ENCODE measurements at places on chromosomes 3 and 15.

DNA sequence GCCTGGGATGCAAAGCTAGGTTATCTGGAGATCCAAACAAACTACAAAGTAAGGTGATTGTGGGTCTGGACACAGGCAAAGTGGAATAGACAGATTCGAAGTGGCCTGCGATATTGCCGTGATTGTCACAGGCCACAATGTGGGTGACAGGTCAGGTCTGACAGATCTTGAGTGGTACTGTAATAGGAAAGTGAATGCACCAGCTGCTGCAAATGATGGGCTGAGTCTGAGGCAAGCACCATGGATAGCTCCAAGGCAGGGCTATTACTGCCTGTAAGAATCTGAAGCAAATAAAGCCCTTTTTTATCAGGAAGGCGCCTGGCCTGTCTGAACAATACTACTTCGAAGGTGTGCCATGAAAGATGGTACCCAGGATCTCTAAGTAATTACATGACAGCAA, 10.0 kb downstream of the ARMC8 start:
- no peak for DNase-seq

DNA sequence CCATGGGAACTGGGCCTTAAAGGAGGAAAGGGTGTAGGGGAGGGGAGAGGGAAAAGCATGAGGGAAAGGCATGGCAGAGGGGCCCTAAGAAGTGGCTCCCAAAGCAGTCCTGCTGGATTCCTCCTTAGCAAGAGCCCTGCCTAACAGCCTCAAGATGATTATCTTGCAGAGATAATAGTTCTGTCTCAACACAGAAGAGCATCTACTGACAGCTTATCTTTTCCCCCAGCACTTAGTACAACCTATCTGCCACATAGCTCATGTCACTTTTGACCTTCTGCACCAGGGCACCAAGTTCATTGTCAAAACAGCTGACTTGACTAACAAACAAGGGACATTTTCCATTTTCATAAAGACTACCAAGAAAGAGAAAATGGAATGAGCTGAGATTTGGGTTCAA, 86.3 kb downstream of the ANP32A start:
- no peak for DNase-seq

DNA sequence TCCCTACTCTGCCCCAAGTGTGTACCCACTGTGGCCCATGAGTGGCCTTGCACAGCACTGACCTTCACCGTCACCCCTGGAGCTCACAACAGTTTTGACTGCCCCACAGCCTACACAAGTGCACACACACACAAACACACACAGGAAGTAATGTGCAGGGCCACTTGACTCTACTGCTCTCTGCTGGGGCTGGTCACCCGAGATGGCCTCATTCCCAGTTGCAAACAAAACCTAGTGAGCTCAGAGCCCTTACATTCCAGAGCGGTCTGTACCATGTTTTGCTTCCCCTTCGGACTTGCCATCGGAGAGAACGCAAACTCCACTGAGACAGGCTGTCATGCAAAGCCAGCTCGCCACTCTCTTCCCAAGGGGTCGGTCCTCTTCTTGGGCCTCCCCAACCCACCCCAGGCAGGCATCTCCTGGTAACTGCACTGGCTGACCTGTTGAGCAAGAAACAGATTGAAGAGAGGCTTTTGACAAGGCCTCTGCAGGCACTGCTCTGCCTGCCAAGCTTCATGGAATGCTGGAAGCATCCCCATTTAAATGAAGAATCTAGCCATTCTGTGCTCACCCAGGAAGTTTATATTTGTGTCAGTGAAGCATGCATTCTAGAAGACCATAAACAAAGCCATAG, 232.0 kb upstream of the IGF1R start:
- no peak for DNase-seq

DNA sequence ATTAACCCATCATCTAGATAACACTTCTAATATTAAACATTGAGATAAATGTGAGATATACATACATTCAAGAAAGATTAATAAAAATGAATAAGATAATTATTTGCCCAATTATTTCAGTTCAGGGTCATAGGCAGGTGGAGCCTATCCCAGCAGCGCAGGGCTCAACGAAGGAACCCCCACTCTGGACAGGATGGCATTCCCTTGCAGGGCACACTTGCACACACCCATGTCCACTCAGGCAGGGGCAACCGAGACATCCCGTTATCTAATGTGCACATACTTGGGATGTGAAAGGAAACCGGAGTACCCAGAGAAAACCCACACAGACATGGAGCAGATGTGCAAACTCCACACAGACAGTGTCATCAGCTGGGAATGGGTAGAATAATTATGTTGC, 175.4 kb upstream of the CMC1 start:
- DNase-seq, result no peak

- no peak for DNase-seq
Measured at GRCh38 chr3:101458387-101458786, 54.6 kb downstream of the SENP7 start.

- no peak for DNase-seq
Measured at GRCh38 chr3:119494597-119494996, 3.8 kb upstream of the TIMMDC1 start.
